ENCODE measurements at places on chromosomes 16 and 17.

GRCh38 chr16:54936201-54936978 is 5.7 kb downstream of the IRX5 start:
- DNase-seq: no peak

- peak; percentile 50 for DNase-seq
Measured at GRCh38 chr17:60792250-60792898, 114.7 kb downstream of the BCAS3 start.

GRCh38 chr17:72139212-72139611 is 18.4 kb downstream of the SOX9 start:
- DNase-seq: no peak

DNA sequence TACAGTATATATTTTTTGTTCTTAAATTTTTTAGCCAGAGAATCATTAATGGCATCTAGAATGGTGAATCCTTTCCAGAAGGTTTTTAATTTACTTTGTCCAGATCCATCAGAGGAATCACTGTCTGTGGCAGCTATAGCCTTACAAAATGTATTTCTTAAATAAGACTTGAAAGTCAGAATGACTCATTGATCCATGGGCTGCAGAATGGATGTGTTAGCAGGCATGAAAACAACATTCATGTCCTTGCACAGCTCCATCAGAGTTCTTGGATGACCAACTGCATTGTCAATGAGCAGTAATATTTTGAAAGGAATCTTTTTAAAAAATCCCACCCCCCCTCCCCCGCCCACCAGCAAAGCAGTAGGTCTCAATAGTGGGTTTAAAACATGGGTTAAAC is 51.4 kb downstream of the CACNG1 start:
- DNase-seq: no peak

GRCh38 chr16:58859958-58860669 is 126.0 kb upstream of the GOT2 start:
- no peak for DNase-seq

GRCh38 chr17:59851439-59852375 is 41.0 kb downstream of the TUBD1 start:
- no peak for DNase-seq

DNA sequence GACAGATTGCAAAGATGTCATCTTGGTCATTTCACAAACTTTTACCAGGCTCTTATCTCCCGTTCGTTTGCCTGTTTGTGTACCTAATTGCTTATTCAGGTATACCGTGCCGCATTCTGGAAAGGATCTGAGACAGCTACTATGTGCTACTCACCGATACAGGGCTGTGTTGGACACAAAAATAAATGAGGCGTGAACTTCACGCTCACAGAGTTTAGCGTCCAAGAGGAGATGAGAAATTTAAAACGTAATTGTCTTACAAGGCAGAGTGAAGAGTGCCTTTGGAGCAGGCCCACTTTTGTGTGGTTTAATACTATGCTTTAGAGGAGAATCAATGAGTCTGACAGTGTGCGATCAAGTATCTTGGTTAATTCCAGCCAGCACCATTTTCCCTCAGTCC is 26.7 kb downstream of the MAF start:
- no peak for DNase-seq

GRCh38 chr16:50311134-50311528 is 44.8 kb downstream of the ADCY7 start:
- no peak for DNase-seq

- no peak for DNase-seq
Measured at GRCh38 chr17:48994549-48995303, 2.5 kb upstream of the IGF2BP1 start.

- DNase-seq: no peak
Measured at GRCh38 chr17:16286009-16286946, 67.0 kb downstream of the CENPV start.

DNA sequence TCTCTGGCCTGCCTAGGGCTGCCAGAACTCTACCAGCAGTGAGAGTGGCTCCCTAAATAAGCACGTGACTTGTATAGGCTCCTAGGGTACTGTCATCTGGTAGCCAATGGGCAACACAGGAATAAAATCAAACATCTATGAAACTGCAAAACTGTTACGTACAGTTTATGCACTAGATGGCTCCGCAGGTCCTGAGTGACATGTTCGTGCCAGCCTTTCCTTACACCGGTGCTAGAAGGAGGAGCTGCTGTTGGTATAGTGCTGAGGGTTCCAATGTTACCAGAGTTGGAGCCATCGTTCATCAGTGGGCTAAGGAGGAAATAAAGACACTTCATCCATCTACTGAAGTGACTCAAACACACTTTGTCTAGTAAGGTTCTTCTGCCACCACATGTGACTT is 63.2 kb upstream of the TRAP1 start:
- DNase-seq: peak; percentile 62

DNA sequence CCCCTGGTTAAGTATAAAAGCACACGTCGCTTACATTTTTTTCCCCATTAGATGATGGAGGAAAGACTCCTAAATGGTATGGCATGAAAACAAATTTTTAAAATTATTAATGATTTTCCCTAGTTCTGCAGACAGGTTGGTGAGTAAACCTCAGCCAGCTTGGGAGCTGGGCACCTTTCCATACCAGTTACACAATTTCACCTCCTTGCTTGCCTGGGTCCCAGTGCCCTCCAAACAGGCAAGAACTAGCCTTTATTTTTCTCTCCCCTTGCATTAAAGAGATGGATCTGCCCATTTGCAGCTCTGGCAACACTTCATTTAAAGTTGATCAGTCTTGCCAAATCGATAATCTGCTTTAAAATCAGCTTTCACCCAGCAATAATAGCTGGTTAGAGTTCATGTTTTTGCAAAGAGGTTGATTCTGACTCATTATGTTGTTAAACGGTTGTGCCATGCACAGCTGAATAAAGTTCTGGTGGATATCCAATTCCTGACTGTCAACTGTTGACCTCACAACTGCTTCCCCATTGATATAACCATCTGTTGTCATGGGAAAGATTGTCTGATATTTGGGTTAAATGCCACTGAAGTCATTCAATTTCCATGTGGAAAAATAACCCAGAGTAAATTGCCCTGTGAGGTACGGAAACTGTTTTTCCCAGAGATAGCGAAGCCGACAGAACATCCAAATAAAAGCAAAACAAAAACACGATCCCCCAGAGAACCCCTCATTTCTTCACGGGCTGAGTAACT is 1.3 kb downstream of the C17orf58 start:
- no peak for DNase-seq

DNA sequence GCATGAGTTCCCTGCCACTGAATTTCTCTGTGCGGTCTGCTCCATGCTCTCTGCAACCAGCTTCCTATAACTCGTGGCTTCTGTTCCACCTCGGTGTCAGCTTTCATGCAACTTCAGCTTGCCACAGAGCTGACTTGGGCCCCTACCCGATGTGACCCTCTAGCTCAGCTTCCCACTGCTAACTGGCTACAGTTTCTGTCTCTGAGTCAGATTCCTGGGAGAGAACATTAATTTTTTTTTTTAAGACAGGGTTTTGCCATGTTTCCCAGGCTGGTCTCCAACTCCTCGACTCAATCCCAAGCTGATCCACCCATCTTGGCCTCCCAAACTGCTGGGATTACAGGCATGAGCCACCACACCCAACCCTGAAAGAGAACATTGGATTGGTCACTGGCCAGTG is 35.5 kb upstream of the PSMD7 start:
- DNase-seq: no peak

GRCh38 chr17:6208608-6209180 is 138.5 kb downstream of the WSCD1 start:
- no peak for DNase-seq

- DNase-seq: peak; percentile 22
Measured at GRCh38 chr16:29680180-29680598, 1.2 kb downstream of the QPRT start.

DNA sequence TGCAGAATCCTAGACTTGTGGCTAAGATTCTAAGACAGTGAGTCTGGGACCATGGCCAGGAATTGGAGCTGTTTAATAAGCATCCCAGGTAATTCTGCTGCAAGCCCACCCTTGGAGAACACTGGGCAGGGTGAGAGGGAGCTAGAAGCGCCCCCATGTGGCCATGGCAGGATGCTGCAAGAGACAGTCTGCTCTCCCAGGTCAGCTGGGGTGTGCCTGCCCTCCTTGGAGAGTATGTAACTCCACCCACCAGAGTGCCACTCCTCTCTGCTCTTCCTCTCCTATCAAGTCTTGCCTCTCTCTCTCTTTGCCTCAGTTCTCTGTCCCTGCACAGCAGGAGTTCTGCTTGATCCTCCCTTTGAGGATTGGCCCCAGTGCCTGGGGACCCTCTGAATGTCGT is 14.9 kb downstream of the RCVRN start:
- peak; percentile 33 for DNase-seq

DNA sequence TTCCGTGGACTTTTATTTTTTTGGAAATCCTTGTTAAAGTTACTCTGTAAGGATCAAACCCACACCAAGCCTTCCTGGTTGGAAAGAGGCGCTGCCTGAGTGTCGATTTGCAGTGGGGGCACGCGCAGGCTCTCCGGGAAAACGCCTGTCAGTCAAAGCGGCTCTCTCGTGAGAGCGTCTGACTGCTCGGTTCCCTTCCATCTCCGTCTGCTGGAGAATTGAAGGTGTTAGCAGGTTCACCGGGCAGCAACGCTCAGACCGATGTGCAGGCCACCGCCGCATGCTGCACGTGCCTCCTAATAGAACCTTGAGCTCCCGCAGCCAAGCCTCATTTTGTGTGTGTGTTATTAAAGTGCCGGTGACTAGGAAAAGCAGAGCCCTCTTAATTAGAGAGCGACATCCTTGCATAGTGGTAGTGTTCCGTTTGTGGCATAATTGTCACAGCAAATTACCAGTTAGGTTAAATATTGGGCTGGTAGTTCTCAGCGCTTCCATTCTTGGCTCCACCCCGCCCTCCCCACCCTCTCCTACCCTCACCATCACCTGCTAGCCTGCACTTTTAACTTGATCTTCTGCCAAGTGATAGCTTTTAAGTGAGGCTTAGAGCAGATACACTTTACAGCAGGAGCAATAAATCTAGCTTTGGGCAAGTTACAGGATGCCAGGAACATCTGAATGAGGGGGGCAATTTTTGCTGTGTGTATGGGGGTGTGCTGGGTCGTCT is 75.5 kb downstream of the RPA1 start:
- peak; percentile 65 for DNase-seq

DNA sequence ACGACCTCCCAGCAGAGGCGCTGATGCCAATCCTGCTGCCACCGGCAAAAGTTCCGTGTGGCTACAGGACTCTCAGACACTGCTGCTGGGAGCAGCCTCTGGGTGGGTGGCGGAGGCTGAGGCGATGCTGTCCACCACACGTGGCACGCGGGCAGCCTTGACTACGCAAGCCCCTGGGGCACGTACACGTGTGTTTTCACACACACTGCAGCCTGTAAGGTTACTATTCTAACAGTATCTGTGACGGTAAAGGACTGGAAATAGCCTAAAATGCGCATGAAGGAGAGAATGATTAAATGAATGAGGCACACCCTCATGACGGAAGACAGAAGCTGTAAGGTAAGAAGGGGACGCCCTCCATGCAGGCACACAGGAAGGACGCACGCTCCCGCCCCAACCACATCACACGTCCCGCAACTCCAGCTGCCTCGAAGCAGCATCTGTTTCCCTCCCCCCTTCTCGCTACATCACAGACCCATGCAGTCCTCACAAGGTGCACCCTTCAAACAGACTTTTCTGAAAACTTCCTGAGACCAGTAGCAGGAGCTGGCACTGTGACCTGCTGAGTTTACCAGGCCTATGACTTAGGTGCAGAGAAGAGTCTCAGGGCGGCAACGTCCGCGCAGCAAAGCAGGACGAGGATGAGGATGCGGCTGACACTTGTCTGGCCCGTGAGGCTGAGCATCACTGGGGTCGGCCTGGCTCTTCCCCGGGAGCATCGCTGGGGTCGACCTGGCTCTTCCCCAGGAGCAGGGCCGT is 28.7 kb upstream of the FASN start:
- DNase-seq: no peak

DNA sequence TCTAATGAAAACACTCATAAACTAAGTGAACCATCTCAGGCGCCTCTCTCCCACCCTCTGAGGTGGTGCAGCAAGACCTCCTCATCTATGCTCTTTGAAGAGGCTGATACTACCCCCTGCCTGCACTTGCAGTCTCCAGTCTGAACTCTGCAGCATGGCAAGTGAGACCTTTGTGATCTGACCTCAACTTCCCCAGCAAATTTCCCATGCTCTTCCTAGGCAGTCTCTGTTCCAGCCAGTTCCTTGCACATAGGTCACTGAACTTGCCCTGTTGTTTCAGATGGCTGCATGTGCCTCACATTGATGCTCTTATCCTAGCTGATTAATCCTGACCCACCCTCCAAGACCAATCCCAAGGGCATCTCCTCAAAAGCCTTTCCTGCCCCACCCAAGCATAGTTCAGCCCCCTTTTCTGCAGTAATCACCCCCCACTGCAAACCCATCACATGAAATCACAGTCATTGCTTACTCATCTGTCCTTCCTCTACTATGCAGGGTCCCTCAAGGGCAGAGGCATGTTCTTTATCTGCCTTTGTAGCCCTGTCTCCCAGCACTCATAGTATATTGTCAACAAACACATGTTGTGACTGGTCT is 42.0 kb downstream of the TBX21 start:
- no peak for DNase-seq

DNA sequence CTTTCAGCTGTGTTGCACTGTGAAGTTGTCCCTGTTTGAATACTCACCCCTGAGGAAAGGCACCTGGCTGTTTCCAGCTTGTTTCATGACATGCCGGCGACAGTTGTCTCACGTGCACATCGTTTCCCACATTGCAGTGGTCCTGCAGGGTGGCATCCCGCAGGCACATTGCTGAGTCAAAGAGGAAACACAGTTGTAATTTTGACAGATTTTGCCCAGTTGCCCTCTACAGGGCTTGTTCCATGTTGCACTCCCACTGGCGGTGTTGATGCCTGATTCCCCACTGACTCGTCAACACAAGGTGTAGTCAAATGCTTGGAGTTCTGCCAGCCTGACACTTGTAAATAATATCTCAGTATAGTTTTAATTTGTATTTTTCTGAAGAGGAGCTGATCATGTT is 23.8 kb downstream of the EPN2 start:
- DNase-seq: peak; percentile 24

GRCh38 chr17:45425125-45425983 is 7.3 kb downstream of the ARHGAP27 start:
- peak; percentile 84 for DNase-seq

GRCh38 chr17:15651583-15652110 is 32.1 kb upstream of the FBXW10B start:
- peak; percentile 70 for DNase-seq

- peak; percentile 81 for DNase-seq
Measured at GRCh38 chr16:12228602-12229499, 252.3 kb downstream of the SNX29 start.

- DNase-seq: no peak
Measured at GRCh38 chr17:15490634-15491261, 23.3 kb upstream of the CDRT4 start.

DNA sequence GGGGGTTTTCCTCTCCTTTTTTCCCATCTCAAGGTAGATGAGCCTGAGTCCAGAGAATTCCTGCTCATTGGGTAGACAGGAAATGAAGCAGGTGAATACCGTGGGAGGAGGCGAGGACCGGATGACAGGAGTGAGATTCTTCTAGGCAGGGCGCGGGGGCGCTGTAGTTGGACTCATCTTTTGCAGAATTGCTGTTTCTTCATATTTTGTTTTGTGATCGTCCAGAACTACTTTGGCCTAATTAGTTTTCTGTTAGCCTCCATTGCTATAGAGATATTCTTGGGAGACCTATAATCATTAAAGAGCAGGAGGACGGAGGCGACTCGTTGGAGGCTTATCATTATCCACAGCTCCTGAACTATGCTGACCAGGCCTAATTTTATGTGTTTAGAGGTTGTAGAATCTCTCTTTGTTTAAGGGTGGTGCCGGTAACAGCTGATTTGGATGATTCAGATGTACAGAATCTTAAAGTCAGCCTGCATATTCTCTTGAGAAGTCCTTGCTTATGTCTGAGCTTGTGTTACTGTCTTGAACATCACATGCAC is 650 bp downstream of the ATP6V0A1 start:
- DNase-seq: peak; percentile 73

GRCh38 chr16:50946606-50947005 is 204.5 kb downstream of the SALL1 start:
- DNase-seq: no peak
